Activated naive CD4-positive, alpha-beta T cell treated with anti-CD3 and anti-CD28 coated beads, Interleukin-2, amount 10 ng/mL, durations not matched to agents 5 hours and 36 hours (primary cell): ENCODE measurements at places on chromosomes 6 and 20. TPM values are rescaled to one million over a fixed set of nuclear protein-coding genes. Genes with fewer than 3 reads are reported as not detected.

C20orf202 gene
- not detected for total RNA-seq

ARMH2 gene
- 2.4 TPM for total RNA-seq

DDX43 gene
- 0.46 TPM for total RNA-seq

HLA-DRB1 gene
- total RNA-seq = 36.3 TPM

OR12D3 gene
- total RNA-seq = not detected

C20orf144 gene
- 0.22 TPM for total RNA-seq

GJA1 gene
- not detected for total RNA-seq

AHI1 gene
- 8.6 TPM for total RNA-seq

HLA-DOB gene
- 1.4 TPM for total RNA-seq

VIP gene
- total RNA-seq = not detected

SLC22A16 gene
- not detected for total RNA-seq

MLN gene
- not detected for total RNA-seq

PTCRA gene
- not detected for total RNA-seq

PRSS35 gene
- total RNA-seq = not detected

IL20RA gene
- not detected for total RNA-seq

EDN1 gene
- total RNA-seq = not detected

TBX18 gene
- total RNA-seq = not detected

RPN2 gene
- 137 TPM for total RNA-seq

COX7A2 gene
- total RNA-seq = 352 TPM

CPXM1 gene
- total RNA-seq = 0.12 TPM

NFS1 gene
- total RNA-seq = 25.2 TPM

ZNF512B gene
- 24.6 TPM for total RNA-seq

ZNF334 gene
- 0.46 TPM for total RNA-seq

GGTLC1 gene
- not detected for total RNA-seq

MMP24 gene
- not detected for total RNA-seq

OR2H1 gene
- total RNA-seq = not detected

SNAP25 gene
- total RNA-seq = not detected

BTNL2 gene
- not detected for total RNA-seq

FRMD1 gene
- total RNA-seq = not detected

LPA gene
- total RNA-seq = not detected

WFDC10B gene
- total RNA-seq = not detected

GID8 gene
- 38.2 TPM for total RNA-seq

SULF2 gene
- 2.1 TPM for total RNA-seq

LTA gene
- 29.6 TPM for total RNA-seq

SASH1 gene
- total RNA-seq = 0.51 TPM

POLR3F gene
- total RNA-seq = 7.6 TPM
